Kidney tubule cell (primary cell): ENCODE measurements at places on chromosomes 16 and 17.

DNA sequence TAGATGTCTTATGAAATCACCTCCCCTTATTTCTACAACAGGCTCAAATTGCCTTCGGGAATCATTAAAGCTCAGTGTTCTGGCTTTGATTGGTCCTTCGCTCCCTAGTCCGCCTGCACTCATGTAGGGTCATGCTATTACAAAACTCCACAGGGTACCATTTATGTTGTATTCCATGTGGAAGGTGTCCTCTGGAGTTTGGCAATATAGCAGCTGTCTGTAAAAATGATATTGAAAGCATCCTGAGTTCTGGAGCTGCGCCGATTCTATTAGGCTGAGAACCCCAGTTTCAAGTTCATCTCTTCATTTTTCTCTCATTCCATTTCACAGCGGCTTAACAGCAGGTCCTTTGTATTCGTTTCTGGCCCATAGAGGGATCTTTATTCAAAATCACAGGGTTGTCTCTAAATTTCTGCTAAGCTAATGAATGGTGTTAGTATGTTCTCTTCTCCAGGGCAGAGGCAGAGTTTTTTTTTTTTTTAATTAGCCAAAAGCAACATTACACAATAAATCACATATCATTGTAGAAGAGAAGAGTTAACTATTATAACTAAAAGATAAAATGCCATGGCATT lies 71.9 kb upstream of the TEKT1 start:
- DNase-seq: no peak

GRCh38 chr17:80260791-80261158 lies at the start of gene RNF213:
Gene RNF213, plus strand, starts transcription at chr17:80260852. Its CDS starts 2,830 bp downstream, at chr17:80263682.
- peak; percentile 54 for DNase-seq

DNA sequence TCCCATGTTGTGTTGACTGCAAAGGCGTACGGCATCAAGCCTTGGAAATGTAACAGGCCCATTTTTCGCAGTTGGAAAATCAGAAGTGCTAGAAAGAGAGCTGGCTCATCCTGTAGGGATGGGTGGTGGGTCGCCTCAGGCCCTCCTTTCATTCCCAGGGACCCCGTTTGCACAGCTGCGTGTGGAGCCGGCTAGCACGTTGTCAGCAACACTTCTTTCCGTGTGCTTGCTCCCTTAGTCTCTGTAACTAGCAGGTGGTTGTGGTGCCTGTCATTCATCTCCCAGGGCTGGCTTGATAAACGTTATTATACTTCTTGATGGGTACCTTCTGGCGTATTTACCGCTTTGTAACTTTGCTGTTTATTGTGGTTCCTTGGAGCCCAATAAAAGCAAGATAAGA lies 239.0 kb upstream of the CACNG5 start:
- DNase-seq: no peak

DNA sequence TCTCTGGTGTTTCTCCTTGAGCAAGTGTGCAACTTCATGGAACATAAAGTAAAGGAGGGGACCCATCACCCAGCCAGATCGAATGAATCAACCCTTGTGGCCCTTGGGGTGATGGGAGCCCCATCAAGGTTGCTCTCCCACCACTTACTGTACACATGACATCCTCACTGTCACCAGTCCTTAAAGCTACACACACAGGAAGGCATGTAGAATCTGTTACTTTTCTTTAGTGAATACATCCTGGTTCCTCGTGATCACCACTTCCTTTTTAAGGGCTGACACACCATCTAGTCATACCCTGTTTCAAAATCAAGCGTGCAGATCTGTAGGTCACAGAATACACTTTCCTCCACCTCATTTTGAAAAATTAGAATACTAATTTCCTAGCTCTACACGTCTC lies 22.6 kb upstream of the MPHOSPH6 start:
- peak; percentile 83 for DNase-seq

DNA sequence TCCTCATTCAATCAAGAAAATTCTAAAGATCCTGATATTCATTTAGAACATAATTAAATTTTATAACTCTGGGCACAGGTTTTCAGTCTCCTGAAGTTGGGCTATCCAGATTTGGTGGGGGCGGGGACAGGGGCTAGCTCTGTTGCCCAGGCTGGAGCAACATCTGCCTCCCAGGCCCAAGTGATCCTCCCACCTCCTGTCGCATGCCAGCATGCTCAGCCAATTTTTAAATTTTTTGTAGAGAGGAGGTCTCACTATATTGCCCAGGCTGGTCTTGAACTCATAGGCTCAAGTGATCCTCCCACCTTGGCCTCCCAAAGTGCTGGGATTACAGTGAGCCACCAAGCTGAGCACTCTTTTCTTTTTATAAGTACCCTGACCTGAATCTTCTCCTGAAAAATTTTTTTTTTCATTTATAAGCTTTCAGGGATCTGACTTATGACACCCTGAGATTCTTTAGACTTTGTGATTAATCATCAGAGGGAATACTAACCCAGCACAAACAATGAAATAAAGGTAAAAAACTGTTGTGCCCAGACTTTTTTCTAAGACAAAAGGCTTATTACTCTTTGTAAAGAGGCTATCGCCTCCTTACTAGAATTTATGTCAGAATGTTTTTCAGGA lies 62.6 kb downstream of the TUBD1 start:
- DNase-seq: peak; percentile 79

DNA sequence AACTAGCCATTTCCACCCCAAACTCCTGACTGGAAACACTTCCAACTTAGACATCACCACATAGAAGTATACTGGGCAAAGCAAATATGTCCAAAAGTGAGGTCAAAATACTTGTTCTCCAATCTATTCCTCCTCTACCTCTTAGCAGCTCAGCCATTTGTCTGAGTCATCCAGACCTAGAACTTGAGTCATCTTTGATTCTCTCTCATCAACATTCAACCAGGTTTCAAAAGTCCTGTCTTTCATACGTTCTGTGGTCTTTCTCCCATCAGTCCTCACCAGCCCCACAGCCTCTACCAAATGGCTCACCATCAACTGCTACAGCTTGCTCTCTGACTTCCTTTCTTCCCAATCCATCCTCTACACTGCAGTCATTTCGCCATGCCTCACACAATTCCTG lies 6.8 kb downstream of the ANKFY1 start:
- DNase-seq: peak; percentile 40

GRCh38 chr17:28716740-28717577 lies 709 bp downstream of the RAB34 start:
- peak; percentile 55 for DNase-seq

- no peak for DNase-seq
Measured at GRCh38 chr17:61422116-61422799, 22.6 kb downstream of the TBX2 start.

DNA sequence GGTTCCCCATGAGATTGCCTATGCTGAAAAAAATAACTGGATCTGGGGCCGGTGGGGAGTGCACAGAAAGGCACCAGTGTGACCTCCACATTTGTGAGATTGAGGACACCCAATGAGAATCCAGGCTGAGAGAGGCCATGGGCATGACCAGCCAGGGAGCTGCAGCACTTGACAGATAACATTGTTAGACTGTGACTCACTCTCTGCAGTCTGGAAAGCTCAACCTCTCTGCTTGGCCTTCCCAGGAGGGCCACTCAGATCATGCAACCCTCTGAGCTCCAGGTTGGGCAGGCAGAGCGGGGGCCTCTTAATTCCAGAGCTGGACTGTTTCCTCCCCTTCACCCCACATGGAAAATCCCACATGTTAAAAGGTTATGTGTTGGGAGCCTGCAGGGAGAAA lies 30.1 kb downstream of the FZD2 start:
- DNase-seq: peak; percentile 94

GRCh38 chr16:83045790-83046189 lies 419.0 kb downstream of the CDH13 start:
- DNase-seq: no peak

- DNase-seq: peak; percentile 98
Measured at GRCh38 chr17:41404024-41404671, 6.7 kb upstream of the KRT31 start.

DNA sequence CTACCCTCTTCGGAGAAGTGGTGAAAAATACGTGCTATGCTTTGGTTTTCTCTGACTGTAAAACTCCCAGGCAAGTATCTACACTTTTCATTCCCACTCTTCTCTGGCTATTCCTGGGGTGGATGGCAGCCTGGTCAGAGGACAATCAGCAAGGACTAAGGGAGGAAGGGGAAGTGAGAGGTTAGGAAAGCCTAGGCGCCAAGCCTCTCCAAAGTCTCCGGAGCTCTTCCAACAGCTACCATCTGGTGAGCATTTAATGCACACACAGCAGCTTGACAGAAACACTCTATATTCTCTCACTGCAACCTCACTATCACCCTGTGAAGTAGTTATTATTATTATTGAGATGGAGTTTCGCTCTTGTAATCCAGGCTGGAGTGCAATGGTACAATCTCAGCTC lies 65.1 kb downstream of the WSCD1 start:
- DNase-seq: no peak

DNA sequence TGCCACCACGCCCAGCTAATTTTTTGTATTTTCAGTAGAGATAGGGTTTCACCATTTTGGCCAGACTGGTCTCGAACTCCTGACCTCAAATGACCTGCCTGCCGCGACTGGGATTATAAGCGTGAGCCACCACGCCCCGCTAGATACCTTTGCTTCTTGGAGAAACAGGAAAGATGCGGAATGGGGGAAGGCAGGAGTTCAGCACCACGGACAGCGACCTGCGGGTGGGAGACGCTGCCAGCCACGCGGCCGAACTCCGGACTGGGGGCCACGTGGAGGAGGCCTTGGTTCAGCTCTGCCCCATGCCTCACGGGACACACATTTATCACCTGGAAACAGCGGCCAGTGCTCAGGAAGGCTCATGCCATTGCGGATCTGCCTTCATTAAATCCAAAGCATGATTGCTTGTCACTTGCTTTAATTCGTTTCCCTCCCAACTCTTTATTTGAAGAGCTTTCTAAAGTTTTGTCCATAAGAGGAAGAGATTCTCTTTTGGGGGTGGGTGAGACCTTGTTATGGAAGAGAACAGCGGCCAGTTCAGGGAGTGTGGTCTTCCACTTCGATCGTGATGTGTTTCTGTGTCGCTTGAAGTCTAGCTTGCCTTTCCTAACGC lies 219.9 kb downstream of the ENGASE start:
- peak; percentile 52 for DNase-seq

DNA sequence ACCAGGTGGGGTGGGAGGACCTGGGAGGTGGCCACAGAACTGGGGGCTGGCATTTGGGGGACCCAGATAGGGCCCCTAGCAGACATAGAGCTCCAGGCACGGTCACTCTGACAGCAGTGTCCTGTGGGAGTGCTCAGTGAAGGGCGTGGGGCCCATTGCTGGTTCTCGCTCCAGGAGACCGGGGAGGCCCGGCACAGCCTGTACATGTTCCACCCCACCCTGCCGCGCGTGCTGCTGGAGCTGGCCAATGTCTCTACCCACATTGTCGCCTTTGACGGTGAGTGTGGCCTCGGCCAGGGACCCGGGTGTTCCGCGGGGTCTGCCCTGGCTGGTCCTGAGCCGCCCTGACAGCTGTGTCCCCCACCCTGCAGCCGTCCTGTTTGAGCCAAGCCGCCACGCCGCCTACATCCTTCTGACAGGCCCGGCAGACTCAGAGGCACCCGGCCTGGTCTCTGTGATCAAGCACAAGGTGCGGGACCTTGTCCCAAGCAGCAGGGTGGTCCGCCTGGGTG lies 11.2 kb downstream of the RGS11 start:
- DNase-seq: no peak

GRCh38 chr16:89319886-89320781 lies 102.6 kb downstream of the ZNF778 start:
- DNase-seq: peak; percentile 88

DNA sequence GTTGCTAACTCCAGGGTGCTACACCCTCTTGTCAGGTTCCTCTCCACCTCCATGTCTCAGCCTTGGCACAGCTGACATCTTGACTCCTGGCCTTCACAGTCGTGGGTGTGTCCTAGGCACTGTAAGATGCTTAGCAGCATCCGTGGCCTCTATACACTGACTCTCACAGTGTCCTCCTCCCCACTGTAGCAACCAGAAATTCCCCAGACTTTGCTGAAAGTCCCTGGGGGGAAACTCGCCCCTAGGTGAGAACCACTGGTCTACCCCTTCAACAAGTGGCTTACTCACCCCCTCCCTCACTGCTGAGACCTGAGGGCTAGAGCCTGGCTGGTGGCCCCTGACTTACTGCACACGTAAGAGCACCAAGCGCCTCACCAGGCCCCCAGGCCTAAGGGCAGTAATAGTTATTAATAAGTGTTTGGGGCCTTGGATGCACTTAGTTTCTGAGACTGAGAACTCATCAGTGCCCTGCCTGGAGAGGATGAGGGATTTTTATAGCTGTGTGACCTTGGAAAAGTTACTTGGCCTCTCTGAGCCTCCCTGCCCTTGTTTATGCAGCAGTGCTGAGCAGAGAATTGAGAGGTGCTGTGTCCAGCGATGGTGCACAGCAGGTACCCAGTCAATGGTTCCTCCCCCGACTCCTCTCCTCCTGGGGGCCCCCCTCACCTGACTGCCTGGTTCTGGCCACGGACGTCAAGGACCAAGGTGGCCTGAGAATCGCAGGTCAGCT lies 67.1 kb downstream of the RMI2 start:
- DNase-seq: no peak

- peak; percentile 45 for DNase-seq
Measured at GRCh38 chr16:22370038-22370820, 4.2 kb downstream of the CDR2 start.

DNA sequence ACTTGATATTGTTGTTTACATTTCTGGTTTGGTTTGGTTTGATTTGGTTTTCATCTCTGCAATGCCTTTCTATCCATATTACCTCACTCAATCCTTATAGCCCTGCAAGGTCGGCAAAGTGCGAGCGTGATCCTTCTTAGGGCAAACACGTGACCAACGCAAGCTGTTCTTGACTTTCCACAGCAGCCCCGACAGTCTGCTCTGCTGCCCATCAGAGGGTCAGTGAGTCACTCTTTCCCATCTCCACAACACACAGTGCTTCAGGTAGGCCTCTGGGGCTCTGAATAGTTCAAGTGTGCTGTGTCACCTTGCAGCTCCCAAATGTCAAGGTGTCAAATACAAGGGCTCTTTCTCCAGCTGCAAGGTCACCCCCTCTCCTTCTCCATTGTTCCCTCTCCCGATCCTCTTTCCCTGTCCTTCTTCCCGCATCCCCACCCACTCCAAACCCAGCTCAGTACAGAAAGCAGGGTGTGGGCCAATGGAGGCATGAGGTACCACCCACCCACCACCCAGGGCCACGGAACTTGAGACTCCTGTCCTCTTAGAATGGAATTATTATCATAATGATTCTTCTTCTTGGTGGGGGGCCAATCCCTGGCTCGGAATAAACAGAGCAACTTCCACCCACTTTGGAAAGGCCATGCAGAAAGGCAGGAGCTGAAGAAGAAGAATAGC lies 139.7 kb downstream of the SLC39A11 start:
- DNase-seq: no peak

DNA sequence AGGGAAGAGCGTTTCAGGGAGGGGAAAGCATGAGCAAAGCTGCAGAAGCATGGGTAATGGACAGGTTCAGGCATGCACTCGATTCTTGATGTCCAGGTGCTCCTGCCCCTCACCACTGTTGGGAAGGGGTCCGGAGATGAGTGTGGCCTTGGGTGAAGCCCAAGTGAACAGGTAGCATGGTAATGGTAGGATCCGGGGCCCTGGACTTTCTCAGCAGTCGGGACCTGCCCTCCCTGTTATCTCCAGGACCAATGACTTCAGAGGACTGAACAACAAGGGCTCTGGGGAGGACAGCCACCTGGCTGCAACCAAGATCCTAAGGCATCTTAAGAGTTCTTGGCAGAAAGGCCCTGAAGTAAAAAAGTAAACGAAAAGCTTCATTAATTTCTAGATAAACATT lies 306.8 kb downstream of the CPPED1 start:
- no peak for DNase-seq

GRCh38 chr17:73317513-73318426 lies 6.0 kb upstream of the CDC42EP4 start:
- no peak for DNase-seq
